Stimulated activated CD8-positive, alpha-beta memory T cell treated with anti-CD3 and anti-CD28 coated beads, Interleukin-2, amount 100 ng/mL, for 1 hour (primary cell): ENCODE measurements at places on chromosomes 13 and 19.
A peak's percentile ranks its signal among the peaks of the same experiment; 100 is the strongest.

- DNase-seq, result no peak
Measured at GRCh38 chr19:48310227-48310626, 15.1 kb upstream of the EMP3 start.

DNA sequence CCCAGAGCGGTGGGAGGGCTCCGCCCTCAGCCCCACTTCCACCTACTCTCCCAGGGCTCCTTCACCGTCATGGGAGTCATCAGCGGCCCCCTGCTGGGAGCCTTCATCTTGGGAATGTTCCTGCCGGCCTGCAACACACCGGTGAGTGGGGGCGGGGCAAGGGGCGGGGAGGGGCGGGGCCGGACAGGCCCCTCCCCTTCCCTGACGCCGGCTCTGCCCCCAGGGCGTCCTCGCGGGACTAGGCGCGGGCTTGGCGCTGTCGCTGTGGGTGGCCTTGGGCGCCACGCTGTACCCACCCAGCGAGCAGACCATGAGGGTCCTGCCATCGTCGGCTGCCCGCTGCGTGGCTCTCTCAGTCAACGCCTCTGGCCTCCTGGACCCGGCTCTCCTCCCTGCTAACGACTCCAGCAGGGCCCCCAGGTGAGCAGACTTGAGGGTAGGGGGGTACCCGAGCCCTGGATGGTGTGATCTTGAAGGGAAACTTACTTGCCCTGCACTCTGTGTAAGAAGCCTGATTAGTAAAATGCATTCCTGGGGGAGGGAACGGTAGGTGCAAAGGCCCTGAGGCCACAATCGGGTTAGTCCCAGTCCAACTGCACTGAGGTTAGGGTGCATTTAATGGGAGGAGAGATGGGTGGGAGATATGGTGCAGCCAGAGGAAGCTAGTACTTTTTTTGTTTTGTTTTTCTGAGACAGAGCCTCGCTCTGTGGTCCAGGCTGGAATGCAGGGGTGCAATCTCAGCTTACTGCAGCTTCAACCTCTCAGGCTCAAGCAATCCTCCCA lies 12.1 kb downstream of the SLC5A5 start:
- no peak for DNase-seq

DNA sequence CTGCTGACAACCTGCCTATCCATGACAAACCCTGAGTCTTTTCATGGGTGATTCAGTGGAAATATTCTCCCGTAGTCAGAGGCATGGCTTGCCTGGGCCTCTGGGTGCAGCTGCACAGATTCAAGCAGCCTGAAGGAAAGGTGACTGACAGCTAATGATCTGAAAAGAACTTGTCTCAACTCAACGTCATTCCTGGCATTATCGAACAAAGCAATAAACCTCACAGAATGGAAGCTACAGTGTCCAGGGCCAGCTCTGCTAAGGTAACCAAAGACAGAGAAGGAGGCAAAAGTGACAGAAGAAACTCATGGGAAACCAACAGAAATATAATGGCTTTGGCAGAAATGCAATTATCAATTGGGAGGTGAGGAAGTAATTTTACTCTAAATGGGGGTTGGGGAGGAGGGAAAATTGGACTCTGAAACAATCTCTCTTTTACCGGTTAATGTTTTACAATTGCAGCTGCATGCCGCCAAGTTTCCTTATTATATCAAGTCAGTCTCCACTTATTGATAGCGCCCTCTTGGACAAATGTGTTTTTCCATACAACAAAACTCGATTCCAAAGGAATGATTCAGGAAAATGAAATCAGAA lies 12.9 kb downstream of the STARD13 start:
- no peak for DNase-seq

DNA sequence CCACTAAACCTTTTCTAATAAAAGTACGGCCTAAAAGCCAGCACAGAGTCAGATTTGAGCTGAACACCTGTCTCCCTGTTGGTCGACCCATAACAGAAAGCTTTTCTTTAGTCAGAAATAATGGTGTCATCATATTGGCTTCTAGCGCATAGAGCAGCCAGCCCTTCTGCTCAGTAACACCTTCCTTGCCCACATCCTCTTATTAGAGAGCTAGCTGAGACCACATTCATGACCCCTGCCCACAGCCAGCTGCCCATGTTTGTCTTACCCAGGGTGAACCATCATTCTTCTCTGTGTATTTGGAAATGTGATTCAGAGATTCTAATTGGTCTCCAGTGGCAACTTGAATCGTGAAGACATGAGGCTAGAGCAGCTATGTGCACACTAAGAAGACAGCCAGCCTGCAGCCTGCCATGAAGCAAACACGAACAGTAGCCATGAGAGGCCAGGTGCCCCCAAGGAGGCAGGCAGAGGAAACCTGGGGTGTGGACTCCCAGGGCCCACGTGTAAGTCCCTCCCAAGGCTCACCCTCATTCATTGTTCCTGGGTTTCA lies 82.3 kb upstream of the PDCD5 start:
- no peak for DNase-seq

DNA sequence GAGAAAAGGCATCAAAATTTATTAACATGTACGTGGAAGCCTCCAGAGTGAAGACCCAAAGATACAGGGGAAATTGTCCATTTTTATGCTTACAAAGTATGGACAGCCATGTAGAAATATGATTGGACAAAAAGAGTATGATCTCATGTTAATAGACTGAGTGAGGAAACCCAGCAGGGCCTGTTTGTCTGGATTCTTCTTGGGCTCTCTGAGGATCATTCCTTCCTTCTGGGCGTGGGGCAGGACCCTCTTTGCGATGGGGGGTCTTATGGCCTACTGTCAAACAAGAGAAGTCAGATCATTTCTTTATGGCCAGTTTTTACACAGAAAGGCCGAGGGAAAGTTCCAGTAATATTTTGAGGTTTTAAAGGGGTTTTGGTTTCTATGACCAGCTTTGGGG lies 110.8 kb downstream of the ESD start:
- DNase-seq, result no peak

- DNase-seq, result no peak
Measured at GRCh38 chr19:32407004-32407992, 1.7 kb downstream of the DPY19L3 start.

DNA sequence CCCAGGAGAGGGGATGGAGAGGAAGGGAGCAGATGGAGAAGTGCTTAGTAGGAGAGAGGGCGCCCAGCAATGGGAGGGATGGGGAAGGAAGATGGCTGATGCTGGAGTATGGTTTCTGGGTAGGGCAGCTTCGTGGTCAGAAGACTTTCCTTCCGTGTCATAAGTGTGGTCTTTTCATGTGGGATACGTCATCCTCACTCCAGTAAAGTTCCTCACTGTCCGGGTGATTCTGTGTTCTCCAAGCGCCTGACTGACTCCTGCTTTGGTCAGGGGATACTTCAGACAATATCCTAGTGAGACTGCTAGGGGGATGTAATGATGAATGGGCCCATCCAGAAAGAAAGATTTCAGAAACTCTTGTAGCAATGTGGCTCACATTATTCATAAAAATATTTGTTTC lies 3.9 kb upstream of the OR10H3 start:
- no peak for DNase-seq

- DNase-seq, result no peak
Measured at GRCh38 chr19:50777830-50778303, 7.6 kb downstream of the GPR32 start.

DNA sequence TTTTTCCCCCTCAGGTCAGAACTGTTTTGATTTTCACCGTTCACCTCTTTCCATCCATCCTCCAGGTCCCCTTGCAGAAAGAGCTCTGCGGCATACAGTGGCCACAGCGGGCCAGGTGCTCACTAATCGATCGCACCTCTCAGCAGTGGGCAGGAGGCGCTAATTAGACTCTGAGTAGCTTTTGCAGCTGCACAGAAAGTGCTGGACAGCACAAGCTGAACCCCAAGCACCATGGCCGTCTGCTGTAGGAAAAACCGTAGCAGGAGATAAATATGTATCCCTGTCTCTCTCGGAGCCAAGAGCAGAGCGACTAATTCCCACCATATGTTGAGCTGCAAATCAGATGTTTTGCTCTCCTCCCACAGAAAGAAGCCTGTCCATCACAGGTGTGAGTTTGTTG lies 54.4 kb downstream of the PEX11G start:
- DNase-seq, result no peak

DNA sequence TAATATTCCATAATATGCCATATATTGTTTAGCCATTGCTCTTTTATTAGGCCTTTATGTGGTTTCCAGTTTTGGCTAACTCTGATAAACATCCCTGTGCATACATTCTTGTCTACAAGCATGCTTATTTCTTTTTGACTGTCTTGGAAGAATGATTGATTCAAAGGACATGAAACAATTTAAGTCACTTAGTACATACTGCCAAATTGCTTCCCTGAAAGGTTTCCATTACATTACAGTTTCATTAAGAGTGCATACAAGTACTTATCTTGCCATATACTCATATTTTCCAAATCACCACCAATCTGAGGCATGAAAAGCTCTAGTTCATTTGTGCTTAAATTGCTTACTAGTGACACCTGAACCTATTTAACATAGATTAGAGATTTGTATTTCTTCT lies 113.9 kb downstream of the OXGR1 start:
- DNase-seq, result no peak

- DNase-seq, result no peak
Measured at GRCh38 chr19:45147835-45148676, 12.7 kb downstream of the NKPD1 start.

- peak; percentile 91 for DNase-seq
Measured at GRCh38 chr19:17469481-17470067, 750 bp upstream of the SLC27A1 start.

- DNase-seq, result no peak
Measured at GRCh38 chr19:33203529-33203928, 9.4 kb downstream of the LRP3 start.

DNA sequence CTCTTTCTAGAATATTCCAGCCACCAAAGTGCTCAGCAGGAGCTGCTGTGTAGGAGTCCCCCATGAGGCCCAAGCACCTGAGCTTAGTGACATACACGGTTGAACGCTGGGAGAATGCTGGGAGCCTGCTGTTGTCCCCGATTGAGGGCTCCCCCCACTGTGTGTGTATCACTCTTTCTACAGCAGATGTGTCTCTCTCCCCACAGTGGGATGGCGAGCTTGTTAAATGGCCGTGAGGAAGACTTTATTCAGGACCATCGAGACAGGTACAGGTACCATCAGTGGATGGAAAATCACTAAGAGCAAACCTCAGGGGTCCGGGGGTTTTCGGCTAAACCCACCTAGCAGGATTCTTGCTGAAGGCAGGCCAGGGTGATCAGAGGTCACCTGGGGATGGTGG lies 22.7 kb downstream of the EPN1 start:
- DNase-seq, result no peak

- DNase-seq, result no peak
Measured at GRCh38 chr13:25802579-25802978, 249.2 kb downstream of the SHISA2 start.

DNA sequence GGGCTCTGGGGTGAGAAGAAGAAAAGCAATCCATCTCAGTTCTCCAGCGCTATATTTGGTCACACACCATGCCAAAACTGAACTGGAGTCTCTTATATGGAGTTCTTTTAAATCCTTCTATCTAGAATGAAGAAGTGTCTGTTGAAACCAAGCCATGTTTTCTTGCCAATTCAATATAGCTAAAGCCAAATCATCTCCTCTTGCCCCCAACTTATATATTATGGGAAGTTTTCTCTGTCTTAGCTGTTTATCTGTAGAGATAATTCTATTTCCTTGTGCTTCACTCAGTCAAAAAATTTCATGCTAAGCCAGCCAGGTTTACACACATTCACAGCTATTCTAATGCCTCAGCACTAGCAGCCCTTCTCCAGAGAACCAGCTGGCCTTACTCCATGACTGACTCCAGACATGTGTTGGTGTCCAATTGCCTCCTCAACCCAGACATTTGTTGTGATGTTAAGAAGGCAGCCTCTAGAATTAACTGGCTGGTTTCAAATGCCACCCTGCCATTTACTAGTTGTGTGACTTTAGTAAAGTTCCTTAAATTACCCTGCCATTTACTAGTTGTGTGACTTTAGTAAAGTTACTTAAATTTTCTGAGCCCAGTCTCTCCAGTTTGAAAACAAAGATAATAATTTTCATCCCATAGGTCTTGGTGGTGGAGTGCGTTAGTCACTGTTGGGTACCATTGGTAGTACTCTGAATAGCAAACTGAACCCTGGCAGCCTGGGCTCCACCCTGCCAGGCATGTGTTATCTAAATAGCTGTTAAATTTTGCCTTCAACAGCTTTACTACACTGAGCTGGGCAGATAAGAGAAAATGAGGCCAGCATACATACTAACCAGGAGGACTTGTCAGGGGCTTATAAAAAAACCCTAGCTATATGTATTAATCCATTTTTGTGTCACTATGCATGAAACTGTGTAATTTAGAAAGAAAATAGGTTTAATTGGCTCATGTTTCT lies 525.1 kb downstream of the LMO7 start:
- DNase-seq, result no peak

DNA sequence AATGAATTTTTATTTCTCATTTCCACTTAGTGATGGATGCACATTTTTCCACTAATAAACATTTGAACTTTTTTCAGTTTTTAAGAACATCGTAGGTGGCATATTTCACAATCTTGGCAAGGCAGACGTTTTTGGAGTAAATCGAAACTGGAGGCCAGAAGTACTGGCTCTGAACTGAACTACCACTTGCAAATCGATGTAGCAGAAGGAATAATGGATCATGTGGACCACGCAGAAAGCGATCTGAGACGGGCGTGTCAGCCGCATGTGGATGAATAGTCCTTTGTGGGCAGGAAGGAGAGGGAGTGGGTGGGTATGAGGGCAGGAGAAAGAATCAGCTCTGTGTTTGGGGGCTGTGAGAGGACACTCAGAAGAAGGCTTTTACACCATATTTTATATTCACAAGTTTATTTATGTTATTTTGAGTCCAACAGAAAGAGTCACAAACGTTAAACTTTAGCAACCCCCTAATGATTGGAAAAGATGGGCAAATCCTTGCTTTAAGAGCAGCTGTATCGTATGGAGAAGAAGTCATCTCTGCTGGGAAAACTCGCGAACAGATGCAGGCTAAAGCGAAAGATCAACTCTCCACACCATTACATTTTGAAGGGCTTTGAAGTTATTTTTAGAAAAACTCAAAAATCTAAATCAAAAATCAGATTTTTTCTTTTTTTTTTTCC lies 90.5 kb downstream of the COL4A2 start:
- DNase-seq, result no peak

- no peak for DNase-seq
Measured at GRCh38 chr19:52664461-52664860, 26.3 kb upstream of the ZNF83 start.

- no peak for DNase-seq
Measured at GRCh38 chr13:94595001-94595949, 677 bp downstream of the TGDS start.

DNA sequence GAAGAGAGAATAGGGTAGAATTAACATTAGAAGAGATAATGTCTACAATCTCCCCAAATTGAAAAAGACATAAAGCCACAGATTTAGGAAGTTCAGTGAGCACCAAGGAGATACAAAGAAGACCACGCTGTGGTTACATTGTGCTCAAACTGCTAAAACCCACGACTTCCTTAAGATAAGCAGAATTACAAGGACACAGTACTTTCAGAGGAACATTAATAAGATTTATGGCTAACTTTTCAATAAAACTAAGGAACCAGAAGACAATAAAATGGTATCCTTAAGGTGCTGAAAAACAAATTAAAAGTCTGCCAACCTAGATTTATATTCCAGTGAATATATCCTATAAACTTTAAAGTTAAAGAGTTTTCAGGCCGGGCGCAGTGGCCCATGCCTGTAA lies 7.4 kb upstream of the IL17D start:
- no peak for DNase-seq

GRCh38 chr19:14530005-14530348 lies 583 bp downstream of the TECR start:
- DNase-seq, result no peak

- DNase-seq, result no peak
Measured at GRCh38 chr19:6608940-6609339, 18.0 kb upstream of the CD70 start.

GRCh38 chr13:97322740-97323342 lies 100.7 kb downstream of the MBNL2 start:
- DNase-seq, result no peak

- no peak for DNase-seq
Measured at GRCh38 chr19:2044709-2045500, 6.1 kb downstream of the MKNK2 start.
